ENCODE measurements at places on chromosomes 1 and 21.

GRCh38 chr1:100750005-100750885, 30.7 kb downstream of the VCAM1 start:
- DNase-seq: no peak

DNA sequence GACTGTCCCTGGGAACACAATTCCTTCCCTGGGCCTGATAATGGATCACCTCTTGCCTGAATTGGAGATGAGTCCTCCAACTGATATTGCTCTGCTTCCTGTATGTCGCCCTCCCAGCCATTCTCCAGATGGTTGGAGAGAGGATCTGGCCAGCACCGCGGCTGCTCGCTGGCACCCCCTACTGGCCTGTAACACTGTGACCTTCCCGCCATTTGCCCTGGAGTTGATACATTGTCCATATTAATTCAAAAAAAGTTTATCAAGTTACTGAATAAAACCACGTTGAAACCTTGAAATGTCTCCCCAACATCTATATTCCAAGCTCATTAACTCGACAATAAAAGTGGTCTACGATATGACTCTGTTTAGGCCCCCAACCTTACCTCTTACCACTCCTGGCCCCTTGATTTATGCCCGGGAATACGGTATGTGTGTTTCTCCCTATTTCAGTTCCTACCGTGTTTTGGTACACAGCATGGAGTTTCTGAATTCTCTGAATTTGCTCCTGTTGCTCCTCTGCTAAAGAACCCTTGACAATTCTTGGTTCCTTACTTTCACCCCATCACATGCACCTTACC, 241.8 kb upstream of the KIAA0040 start:
- no peak for DNase-seq

- no peak for DNase-seq
These were observed 95.4 kb upstream of the ERRFI1 start for GRCh38 chr1:8121261-8122159.

DNA sequence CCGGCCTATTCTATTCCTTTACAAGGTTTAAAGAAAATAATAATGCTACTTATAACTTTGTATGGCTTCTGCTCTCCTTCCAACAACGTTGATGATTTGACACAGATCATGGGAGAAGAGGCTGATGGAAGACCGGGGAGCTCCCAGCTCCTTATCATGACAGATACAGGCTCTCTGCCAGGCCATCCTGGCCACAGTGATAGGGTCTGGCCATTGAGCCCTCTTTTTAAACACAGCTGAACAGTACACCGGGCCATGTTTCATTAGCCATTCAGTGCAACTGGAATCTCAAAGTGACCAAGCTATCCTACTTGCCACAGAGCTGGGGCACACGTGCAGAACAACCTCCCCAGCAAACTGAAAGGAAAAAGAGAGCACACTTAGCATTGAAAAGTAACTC, 34.9 kb downstream of the DNAJC11 start:
- DNase-seq: no peak

DNA sequence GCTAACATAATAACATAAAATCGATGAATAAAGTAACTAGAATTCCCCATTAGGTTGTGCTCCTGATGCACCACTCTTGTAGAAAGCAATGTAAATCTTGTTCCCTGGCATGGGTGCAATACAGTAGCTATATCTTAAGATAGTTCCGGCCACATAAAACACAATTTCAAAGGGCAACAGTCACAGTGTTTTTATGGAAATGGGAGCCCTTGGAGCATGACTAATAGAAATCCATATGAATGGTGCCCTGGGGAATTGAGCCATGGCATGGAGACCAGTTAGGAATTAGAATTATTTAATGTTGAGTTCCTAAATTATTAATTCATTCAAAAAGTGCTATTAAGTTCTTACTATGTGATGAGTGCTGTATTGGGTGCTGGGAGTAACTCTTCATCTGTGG, 118.7 kb downstream of the KCNK2 start:
- no peak for DNase-seq

DNA sequence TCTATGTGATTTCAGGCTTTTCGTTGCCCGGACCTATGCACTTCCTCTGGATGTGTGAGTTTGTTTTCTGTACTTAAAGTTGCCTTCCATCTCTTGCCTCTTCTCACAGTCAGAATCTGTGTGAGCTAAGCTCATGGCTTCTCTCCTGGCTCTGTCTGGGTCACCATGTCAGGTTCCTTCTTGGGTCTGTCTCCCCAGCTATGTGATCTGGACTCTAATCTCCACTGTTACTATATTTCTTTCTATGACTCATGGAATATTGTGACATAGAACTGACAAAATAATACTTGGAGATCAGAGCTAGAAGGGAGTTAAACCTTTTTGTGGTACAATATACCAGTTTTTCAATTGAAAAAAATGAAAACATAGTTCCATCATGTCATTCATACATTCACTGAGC, 172.7 kb upstream of the FGGY start:
- no peak for DNase-seq

- no peak for DNase-seq
These were observed 111.4 kb upstream of the ARTN start for GRCh38 chr1:43822040-43822690.

- DNase-seq: no peak
These were observed 93.2 kb downstream of the ARHGEF10L start for GRCh38 chr1:17632541-17633184.

DNA sequence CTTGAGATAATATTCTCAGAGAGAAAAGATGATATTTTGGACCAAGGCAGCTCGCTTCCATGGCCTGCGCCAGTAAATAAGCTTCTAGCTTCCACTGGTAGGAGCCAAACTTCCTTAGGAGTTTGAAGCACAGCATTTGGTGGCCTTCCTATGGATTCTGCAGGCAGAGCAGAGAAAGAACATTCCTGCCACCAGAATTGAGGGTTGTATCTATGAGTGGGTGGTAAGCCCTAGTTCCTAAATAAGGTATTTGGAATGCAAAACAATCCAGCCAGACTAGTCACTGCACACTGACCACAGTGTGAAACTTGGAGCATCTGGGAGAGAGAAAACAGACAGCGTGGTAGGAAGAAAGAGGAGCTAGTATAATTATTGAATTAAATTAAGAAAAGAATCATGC, 54.1 kb upstream of the BCAR3 start:
- no peak for DNase-seq

DNA sequence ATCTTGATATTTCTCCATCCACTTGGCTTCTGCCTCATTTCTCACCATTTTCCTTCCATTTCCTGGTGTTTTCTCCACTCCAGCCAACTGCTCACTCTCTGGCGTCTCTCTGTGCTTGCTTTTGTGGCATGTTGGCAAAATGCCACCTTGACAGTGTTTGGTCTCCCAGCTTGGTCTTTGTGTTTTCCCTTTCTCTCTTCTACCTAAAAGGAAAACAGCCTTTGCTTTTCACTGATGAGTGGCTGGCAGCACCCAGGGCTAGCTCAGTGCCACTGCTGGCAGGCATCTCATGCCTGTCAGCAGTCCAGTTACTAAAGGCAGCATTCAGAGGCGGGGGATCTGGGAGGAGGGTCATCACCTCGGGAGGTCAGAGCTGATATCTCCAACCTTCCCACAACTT, 55.3 kb upstream of the DSCAM start:
- peak; percentile 40 for DNase-seq

DNA sequence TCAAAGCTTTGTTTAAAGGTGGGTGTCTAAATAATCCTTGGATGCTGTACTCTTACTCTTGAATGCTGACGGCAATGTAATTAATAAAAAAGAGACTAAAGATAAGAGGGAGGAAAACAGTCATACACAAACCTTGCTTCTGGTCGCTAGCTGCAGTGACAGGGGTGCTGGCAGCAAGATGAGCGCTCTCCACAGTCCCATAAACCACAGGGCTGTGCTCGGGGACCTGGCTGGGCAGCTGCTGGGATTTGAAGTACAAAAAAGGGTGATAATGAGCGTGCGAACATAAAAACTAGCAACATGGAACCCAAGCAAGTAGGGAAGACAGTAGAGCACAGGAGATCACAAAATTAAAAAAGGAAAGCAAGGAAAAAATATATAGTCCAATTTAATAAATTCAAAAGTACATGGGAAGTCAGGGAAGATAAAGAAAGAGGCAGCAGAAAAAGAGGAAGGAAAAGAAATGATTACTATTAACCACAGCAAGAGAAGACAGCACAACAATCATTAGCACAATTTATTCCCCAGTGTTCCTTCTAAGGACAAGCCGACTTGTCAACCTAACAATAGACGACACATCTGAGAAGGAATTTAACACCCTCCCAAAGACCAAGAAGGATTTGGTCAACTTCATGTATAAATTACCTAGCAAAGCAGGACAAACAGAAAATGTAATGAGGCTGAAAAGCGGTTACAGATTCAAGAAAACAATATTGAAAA, 162.9 kb upstream of the HP1BP3 start:
- DNase-seq: no peak

- DNase-seq: no peak
These were observed 21.5 kb downstream of the NDUFS5 start for GRCh38 chr1:39047374-39048229.

DNA sequence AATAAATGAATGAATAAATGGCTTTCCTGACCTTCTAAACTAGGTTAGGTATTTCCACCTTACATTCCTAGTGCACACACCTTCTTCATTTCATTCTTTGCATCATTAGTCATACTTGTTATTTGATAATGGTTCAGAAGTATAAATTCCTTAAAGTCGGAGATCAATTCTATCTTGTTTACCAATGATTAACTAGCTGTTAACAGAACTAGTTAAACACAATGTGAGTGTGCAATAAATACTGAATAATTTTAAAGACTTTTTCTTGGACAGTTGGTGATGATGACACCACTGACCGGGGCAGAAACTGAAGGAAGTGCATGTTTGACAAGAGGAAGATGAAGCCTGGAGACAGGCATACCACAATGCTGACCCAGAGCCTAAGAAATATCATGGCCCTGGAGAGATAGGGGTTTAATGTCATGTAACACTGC, 207.1 kb upstream of the DEPDC1 start:
- DNase-seq: no peak
